ENCODE measurements at places on chromosomes 16 and 17.
A peak's percentile ranks its signal among the peaks of the same experiment; 100 is the strongest.

- DNase-seq: no peak
Observed at GRCh38 chr17:81328489-81328888, 33.4 kb upstream of the SLC38A10 start.

DNA sequence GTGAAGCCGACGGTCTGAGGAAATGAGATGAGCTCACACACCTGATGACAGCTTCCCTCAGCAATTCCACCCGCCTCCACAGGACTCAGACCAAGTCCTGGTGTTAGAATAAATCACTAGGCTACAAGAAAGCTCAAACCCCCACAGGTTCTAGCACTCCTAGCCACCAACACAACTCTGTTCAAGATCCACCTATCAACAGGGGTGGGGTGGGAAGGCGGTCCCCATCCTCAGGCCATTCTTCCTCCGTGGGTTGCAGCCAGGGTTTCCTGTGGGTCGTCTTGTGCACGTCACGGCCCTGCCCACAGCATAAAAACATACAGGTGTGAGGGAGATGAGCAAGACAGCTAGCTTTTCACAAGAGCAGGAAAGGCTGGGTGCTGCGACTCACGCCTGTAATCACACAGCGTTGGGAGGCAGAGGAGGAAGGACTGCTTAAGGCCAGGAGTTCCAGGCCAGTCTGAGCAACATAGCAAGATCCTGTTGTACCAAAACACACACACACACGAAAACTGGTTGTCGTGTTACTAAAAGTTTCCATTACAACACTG lies 81.1 kb downstream of the ANKRD11 start:
- DNase-seq: no peak

DNA sequence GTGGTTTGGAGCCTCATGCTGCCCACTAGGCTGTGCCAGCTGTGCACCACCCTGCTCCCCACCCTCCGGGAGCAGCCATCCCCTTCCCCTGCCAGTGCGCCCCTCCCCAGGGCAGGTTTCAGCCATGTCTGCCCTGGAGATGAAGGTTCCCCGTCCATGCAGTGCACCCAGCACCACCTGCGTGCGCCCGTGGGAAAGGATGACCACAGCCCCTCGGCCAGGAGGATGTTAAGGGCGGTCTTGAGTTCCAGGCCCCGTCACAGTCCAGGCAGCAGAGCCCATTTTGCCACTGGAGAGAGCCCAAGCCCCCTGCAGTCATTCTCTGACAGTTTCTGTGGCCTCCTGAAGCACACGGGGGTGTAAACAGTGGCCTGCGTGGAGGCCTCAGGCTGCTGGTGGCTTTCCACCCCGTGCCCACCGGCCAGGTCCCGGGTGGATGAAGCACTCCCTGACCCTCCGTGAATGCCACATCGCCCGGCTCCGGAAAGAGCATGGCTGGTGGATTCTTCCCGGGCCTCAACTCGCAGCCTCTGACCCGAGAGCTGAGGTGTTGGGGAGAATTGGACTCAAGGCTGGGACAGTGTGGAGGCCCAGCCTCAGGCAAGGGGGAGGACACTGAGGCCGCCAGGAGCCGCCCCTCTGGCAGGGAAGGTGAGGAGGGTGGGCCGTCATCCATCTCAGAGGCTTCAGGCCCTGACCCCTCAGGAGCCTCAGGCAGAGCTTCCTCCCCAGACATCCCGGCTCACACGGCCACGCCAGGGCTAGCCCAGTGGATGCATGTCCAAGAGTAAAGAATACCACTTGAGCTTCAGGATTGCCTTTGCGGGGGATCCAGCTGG lies 69.7 kb upstream of the CHMP6 start:
- DNase-seq: no peak

- no peak for DNase-seq
Observed at GRCh38 chr17:75587675-75588595, at the start of gene MYO15B. Gene MYO15B, plus strand, starts transcription at chr17:75587800. Its CDS starts 258 bp downstream, at chr17:75588058.

DNA sequence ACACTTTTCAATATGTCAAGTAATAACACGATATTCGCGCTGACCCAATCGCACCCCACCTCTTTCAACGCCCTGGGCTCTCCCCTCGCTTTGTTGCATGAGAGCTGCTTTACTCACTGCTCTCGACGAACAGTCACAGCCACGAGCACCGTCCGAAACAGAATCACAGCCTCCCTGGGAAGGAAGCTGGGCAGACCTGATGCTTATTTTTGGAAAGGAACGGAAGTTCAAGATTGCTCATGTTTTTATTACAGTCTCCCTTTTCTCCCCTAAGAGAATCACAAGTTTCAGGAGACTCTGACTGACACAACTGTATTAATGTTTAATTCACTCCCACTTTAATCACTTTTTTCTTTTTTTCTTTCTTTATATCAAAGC lies 67.8 kb downstream of the ANKRD11 start:
- no peak for DNase-seq

DNA sequence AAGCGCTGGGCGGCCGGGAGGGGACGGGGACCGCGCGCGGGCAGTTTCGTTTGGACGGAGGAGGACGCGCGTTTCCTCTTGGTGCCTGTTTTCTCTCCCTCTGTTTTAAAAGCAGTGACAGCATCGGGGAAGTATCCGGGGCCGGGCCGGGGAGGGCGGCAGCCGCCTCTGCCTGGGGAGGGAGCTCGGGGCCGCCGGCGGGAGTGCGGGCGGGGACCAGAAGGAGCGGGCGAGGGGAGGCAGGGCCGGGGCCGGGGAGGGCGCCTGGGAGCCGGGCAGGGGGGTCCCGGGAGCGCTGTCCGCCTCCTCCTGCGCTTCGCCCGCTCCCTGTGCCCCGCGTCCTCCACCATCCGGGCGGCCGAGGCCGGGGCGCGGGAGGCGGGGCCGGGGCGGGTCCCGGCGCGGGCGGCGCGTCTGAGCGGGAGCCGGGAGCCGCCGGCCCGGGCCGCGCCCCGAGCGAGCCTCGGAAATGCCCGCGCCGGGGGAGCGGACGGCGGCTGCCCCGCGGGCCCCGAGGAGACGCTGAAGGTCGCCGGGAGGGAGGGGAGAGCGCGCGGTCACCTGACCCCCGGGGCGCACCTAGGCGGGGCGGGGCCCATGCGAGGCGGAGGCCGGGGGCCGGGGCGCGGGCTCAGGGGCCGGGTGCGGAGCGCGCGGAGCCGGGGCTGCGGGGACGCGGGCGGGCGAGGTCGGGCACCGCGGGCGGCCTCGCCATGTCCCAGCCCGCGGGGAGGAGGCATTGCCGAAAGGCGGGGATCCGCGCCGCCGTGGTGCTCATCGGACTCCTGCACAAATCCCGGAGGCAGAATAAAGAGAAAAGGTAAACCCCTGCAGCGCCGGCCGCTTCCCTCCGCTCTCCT lies 57.3 kb downstream of the RAP1GAP2 start:
- DNase-seq: peak; percentile 54

GRCh38 chr17:8465356-8465755 lies 29.7 kb downstream of the NDEL1 start:
- DNase-seq: no peak

GRCh38 chr16:12240036-12240435 lies 263.5 kb downstream of the SNX29 start:
- no peak for DNase-seq

DNA sequence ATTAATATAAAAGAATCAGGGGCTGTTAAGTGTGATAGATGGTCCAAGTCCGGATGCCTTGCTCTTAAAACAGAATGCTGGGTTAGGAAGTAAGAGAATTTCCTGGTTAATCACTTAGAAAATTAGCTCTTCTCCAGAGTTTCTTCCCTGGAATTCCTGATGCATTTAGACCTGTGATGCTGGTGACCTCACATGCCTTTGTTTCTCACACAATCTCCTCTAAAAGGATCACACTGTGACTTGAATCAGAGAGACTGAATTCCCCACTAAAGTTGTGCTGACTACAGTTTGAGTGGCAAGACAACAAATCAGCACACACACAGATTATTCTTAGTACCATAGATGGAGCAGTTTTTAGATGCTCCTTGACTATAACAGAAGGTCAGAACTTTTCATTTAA lies 4.4 kb upstream of the RNF43 start:
- no peak for DNase-seq

DNA sequence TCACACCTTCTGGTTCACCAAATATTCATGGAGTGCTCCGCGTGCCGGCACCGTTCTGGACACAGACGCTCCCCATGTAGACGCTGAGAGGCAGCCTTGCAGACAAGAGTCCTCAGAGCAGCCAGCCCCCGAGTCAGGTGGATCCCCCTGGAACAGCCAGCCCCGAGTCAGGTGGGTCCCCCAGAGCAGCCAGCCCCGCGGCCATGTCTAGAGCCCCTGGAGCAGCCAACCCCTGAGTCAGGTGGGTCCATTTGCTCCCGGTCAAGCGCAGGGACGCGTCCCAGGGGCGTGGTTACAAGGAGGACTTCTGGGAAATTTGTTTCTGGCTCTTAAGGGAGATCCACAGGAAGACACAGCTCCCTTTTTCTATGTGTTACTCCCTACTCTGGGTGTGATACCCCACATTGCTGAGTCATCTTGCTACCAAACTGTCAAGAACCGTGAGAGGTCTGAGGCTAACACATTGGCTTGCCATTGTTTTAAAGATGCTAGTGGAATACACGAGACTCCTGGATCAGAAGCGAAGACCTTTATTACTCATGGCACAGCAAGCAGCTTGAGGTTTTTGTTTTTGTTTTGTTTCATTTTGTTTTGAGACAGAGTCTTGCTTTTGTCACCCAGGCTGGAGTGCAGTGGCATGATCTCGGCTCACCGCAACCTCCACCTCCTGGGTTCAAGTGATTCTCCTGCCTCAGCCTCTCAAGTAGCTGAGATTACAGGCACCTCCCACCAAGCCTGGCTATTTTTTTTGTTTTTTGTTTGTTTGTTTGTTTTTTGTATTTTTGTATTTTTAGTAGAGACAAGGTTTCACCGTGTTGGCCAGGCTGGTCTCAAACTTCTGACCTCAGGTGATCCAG lies 43.3 kb upstream of the CBFA2T3 start:
- DNase-seq: no peak

- no peak for DNase-seq
Observed at GRCh38 chr17:65154770-65155589, 17.8 kb downstream of the RGS9 start.

DNA sequence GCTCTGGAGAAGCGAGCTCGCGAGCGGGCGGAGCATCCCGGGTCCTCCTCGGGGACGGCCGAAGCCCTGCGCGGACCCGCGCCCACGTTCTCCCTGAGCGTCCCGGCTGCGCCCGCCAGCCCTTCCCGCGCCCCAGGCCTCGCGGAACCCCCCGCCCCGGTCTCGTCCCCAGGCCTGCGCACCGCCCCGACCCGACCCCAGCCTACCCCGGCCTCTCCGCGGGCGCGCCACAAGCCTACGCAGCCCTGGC lies 159 bp downstream of the USP36 start:
- DNase-seq: no peak

DNA sequence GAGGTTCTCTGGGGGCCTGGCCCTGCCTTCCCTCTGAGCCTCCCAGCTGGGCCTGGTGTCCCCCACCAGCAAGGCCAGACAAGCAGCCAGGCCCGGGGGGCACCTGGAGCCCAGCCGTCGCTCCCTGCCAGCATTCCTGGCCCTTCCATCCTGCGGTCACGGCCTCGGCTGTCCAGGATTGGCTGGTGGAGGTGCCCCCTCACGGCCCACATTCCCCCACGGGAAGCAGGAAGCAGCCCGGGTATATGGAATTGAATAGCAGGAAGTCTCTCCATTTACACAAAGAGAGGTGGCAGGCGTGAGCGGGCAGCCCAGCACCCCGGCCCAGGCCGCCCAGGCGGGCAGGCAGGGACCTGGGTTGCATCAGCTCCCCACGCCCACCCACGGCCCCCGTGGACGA lies 14.5 kb downstream of the TRAF7 start:
- DNase-seq: no peak

- DNase-seq: peak; percentile 68
Observed at GRCh38 chr16:50692999-50693781, at the start of gene NOD2. Gene NOD2, plus strand, starts transcription at chr16:50693606. Its CDS starts 5,890 bp downstream, at chr16:50699496.

DNA sequence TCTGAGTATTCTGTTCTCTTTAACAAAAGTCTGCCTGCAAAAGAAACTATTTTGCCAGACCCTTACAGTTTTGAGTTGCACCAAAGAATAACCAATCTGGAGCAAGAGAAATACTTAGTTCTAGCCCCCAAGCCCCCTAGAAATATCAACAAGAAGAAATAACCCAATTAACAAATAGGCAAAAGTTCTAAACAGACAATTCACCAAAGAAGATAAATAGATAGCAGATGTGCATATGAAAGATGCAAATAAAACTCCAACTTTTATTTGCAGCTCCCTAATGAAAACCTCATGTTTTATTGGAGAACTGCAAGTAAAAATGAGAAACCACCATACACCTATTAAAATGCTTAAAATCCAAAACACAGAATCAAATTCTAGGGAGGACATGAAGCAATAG lies 1308.0 kb downstream of the CDH11 start:
- DNase-seq: no peak

GRCh38 chr16:11133344-11133943 lies 122.6 kb downstream of the SOCS1 start:
- no peak for DNase-seq

GRCh38 chr17:37179893-37180292 lies 195.9 kb upstream of the C17orf78 start:
- DNase-seq: no peak

- no peak for DNase-seq
Observed at GRCh38 chr17:17425005-17425404, 51.8 kb upstream of the MED9 start.

- DNase-seq: no peak
Observed at GRCh38 chr17:52106072-52106471, 52.4 kb downstream of the CA10 start.

- no peak for DNase-seq
Observed at GRCh38 chr16:2497116-2497630, 16.6 kb upstream of the ATP6V0C start.

DNA sequence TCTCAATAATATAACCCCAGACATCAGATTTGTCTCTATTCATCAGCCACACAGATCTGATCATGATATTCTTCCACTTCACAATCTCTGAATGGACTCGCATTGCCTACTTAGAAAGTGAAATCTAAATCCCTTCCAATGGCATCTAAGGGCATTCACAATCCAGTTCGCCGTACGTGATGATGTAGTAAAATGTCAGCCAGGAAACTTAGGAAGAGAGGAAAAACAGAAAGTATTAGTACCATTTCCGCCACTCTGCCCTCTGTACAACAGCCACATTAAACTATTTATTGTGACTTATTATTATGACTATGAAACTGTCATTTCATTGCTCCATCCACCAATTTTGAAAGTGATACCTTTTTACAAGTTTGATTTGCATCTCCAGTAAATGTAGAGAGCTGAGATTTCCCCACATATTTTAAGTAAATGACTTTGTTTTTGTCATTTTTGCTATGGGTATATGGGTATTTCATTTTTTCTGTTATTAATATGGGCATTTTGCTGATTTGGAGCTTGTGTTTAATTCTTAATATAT lies 69.4 kb upstream of the SMIM36 start:
- DNase-seq: no peak

DNA sequence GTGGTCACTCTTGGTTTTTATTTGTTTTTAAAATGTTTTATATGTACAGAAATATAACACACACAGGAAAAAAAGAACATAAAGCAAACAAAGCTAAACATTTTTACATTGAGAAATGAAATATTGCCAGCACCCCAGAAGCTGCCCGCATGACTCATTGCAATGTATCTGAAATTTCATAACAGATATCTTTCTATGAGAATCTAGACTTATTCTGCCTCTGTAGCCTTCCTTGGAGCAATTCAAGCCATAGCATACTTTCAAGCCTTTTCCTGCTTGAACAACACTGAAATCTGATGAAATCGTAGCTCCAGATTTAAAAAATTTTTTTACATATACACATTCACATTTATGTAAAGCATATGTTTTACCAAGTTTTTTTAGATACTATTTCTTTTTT lies 86.9 kb downstream of the RBBP6 start:
- DNase-seq: no peak
